ENCODE measurements at places on chromosomes 1 and 21.

DNA sequence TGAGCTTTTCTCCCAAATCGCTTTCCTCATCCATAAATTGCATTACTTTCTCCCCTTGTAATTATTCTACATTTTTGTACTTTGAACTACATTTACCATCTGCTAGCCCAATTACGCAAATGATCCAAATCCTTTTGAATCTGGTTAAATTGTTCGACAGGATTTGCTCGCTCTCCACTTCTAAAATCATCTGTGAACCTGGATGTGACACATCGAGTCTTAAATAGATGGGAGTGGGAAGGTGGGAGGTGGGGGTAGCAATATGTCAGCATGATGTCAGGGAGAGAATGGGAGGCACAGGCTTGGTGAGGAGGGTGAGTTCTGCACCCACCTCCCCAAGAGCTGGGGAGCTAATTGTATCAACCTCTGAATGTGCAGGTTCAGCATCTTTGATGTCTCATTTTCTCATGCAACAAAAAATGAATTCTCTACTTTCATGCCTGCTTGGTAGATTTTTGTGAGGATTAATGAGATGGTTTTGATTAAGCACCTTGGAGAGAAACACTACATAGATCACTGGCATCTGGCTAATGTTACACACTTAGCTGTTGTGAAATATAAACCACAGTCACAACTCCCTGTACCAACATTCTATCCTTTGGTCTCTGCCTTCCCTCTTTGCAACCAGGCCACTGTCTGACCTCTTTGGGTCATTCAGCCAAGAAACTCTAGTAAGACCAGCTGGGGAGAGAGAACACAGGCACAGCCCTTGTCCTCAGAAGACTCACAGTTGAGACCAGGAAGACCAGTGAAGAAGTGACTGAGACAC is 165.1 kb downstream of the DAB1 start:
- DNase-seq = no peak

- DNase-seq = no peak
These were observed 363.5 kb upstream of the ADGRL2 start for GRCh38 chr1:81437213-81437612.

GRCh38 chr1:186760446-186760845 is 68.3 kb upstream of the PLA2G4A start:
- DNase-seq = no peak

DNA sequence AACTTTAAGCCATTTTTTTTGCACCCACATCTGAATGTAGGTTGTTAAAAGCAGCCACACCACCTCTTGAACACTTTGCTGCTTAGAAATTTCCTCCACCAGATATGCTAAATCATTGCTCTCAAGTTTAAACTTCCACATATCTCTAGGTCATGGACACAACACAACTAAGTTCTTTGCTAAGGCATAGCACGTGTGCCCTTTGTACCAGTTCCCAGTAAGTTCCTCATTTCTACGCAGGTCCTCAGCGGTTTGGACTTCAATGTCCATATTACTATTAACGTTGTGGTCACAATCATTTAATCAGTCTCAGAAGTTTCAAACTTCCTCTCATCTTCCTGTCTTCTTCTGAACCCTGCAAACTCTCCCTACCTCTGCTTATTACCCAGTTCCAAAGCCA is 661.6 kb upstream of the PKN2 start:
- DNase-seq = no peak

GRCh38 chr1:234942012-234942332 is 186.7 kb downstream of the TOMM20 start:
- no peak for DNase-seq

GRCh38 chr1:219724440-219724839 is 111.5 kb upstream of the ZC3H11B start:
- DNase-seq = no peak

GRCh38 chr1:22141554-22142314 is 1.2 kb downstream of the WNT4 start:
- DNase-seq = peak; percentile 82

- no peak for DNase-seq
These were observed 16.7 kb upstream of the ERICH3 start for GRCh38 chr1:74690364-74690696.

GRCh38 chr1:109923131-109923945 is 12.7 kb downstream of the CSF1 start:
- DNase-seq = peak; percentile 12

DNA sequence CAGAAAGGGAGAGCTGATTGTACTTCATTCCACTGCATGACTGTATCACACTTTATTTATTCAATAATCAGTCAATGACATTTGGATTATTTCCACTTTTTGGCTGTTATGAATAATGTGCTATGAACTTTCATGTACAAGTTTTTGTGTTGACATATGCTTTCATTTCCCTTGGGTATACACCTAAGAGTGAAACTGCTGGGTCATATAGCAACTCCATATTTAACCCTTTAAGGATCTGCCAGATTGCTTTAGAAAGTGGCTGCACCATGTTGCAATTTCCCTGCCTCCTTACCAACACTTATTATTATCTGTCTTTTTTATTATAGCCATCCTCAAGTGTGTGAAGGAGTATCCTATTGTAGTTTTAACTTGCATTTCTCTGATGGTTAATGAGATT is 108.8 kb upstream of the KCNK1 start:
- no peak for DNase-seq

- DNase-seq = peak; percentile 48
These were observed 22.7 kb upstream of the RGS8 start for GRCh38 chr1:182707122-182707521.

- no peak for DNase-seq
These were observed 211.4 kb upstream of the GREM2 start for GRCh38 chr1:240823357-240823756.

- DNase-seq = no peak
These were observed 122.3 kb downstream of the SLC30A10 start for GRCh38 chr1:219806020-219806419.

GRCh38 chr21:45578176-45578801 is 36.0 kb upstream of the SLC19A1 start:
- peak; percentile 52 for DNase-seq

DNA sequence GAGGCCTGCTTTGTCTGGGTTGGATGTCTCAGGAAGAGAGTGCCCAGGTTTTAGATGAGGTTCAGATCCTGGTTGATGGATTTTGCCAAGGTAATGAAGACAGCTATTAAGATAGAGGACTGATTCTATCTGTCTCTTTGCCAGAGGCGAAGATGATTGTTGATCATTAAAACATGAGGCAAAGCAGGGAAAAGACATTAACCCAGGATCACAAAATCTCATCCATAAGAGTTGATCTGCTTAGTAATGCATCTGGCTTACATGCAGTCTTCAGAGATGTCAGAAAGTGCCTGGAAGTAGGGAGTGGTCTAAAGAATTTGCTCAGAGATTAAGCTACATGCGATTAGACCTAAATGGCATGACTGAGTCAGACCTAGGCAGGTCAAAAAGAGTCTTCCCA is 229.6 kb upstream of the PLD5 start:
- DNase-seq = no peak

DNA sequence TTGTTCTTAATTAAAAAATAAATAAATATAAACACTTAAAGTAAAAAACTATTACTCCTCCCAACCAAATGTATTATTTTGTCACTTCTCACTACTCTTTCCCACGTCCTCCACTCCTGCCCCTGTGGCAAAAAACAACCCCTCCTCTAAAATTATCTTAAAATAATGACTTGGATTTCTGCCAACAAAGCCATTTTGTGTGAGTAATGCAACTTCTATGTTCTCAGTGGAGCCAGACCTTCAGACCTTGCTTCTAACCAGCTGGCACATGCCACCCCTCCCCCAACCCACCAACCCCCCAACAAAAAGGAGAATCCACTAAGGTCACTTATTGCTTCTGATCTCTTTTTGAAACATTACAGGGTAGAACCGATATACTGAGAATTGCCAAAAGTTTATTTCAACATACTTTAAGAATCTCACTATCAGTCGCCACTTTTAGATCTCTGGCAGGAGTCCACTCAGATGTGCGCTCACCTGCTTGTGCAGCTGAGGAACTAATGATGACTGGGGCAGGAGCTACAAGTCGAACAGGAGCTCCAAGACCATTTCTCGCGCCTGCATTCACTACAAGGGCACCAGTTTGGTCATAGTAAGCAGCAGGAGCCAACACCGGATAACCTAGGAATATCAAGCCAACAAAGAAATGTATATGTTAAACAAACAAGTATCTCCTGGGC is 58.3 kb upstream of the SDC3 start:
- peak; percentile 67 for DNase-seq

GRCh38 chr1:212557739-212558692 is 50.5 kb upstream of the ATF3 start:
- DNase-seq = peak; percentile 47

DNA sequence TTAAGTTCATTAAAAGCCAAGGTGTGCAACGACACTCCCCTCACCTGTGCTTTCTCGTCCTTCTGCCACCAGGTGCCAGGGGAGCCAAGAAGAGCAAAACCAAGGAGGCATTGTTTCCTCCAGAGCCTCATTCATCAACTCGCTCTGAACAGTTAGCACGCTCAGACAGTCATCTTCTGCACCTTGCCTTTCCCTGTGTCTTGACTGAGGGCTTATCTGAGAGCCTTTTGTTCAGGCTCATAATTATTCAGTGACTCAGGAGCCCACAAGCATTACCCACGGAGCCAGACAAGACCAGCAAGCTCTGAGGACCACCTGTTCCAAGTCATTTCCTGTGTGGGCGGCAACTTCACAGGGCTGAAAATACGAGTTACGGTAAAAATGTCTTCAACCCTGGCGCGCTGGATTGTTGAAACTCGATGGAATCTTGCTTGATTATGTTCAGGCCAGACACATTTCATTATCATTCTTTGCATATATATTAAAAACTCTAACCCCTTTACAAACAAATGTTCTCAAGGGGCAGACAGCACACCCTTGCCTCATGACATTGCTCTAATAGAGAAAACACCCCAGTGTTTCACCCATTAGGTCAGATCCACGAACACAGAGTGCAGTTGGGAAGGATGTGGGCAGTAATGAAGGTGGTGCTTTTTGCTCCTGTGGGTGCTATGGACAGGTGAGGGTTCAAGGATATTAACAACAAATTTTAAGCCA is 89.7 kb upstream of the RUNX1 start:
- DNase-seq = no peak

DNA sequence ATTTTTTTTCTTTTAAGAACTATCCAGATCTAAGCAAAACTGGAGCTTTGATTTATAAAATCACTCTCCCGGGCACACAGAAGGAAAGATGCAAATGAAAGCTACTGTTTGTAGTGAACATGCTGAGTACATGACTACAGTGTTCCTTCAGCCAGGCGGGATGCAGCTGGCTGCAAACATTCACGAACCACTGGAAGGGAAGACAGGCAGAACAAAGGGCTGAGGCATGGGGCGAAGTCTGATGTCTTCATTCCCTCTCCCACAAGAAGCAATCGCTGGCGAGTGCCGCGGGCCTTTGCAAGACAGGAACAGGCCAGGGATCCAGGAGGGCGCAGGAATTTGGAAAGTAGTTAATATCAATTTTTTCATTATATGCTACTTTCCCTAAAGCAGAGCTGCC is 257.9 kb upstream of the AJAP1 start:
- DNase-seq = no peak

GRCh38 chr1:73901738-73902137 is 296.2 kb downstream of the LRRIQ3 start:
- DNase-seq = no peak

GRCh38 chr1:75811211-75811981 is 14.7 kb downstream of the MSH4 start:
- DNase-seq = no peak

- no peak for DNase-seq
These were observed 30.0 kb downstream of the KNCN start for GRCh38 chr1:46521414-46521813.

DNA sequence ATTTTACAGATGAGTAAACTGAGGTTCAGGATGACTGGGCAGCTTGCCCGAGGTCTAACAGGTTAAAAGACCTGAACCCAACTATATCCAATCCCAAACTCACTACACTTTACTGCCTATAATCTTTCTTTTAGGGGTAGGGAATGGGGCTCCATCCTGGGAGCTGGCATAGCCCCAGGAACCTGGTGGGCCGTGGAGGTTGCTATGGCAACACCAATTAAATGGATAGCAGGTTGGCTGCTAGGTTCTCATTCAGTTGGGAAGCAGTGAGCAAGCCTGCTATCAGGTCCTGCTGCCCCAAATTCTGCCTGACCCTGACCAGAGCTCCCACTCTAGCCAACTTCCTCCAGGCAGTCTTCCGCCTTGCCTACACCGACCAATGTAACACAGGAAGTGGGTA is 40.9 kb downstream of the LRP8 start:
- DNase-seq = no peak

DNA sequence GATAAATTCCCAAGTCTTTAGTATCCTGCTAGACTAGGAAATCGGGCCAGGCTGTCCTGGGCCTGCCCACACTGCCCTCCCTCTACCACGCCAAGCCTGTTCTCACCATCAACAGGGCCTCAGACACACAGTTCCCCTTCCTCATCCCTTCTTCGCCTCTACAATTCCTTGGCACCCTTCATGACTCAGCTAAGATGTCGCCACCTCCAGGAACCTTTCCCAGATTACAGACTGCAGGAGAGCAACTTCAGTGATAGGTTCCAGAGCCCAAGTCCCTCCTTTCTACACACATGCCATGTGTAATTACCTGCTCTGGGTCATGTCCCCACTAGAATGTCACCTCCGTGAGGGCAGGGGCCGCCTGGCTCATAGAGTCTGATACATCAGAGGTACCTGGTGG is 3.3 kb downstream of the RIMS3 start:
- DNase-seq = no peak

- DNase-seq = no peak
These were observed 16.8 kb upstream of the CD58 start for GRCh38 chr1:116587501-116588227.

- no peak for DNase-seq
These were observed 94.0 kb downstream of the LRRC7 start for GRCh38 chr1:69661686-69662085.

- DNase-seq = no peak
These were observed 269.0 kb downstream of the LTN1 start for GRCh38 chr21:28723646-28724045.

GRCh38 chr21:23008601-23009202 is 2010.5 kb downstream of the NCAM2 start:
- no peak for DNase-seq

DNA sequence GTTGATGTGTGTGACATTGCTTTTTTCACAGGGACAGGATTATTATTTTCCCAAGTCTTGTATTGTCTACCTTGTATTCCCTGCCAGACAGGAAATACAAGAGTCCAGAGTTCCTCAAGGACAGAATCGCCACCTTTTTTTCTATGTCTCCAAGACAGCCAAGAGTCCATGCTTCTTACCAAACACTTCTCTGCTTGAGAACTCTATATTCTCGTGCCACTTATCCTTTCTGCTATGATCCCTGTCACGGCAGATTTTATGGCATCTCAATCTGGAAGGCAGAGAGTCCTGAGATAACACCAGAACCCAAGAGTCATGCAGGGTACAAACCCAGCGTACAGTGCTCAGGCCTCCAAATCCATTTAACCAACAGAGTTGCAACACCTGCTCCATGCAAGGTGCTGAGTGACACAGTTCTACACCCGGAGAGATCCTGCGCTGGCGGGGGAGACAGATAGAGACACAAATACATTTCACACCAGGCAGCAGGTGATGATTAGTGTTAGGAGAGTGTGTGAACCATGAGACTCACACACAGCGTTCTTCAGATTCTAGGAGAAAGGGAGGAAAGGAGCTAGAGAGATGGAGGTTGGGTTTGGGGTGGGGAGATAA is 107.6 kb downstream of the NAV1 start:
- DNase-seq = no peak

GRCh38 chr1:111399792-111400610 is 27.5 kb downstream of the OVGP1 start:
- peak; percentile 80 for DNase-seq

Measured in lung (tissue), 17 donors.